ENCODE measurements at places on chromosomes 11 and 22.

- no peak for DNase-seq
These were observed 16.9 kb downstream of the SMIM38 start for GRCh38 chr11:69172674-69173073.

DNA sequence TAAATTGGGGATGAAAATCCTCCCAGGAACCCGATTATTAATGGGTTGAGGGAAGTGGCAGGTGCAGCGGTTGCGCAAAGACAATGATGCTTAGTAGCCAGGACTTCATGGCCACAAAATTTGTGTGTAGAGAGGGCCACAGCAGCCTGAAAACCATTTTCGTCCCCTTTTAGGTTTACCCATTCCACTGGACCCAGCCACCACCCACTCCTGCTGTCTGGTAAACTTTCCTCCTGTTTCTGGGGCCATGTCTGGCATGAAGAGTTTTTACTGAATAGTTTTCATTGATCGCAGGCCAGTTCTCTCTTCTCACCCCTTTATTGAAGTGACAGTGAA lies 69.5 kb upstream of the SYT13 start:
- no peak for DNase-seq

DNA sequence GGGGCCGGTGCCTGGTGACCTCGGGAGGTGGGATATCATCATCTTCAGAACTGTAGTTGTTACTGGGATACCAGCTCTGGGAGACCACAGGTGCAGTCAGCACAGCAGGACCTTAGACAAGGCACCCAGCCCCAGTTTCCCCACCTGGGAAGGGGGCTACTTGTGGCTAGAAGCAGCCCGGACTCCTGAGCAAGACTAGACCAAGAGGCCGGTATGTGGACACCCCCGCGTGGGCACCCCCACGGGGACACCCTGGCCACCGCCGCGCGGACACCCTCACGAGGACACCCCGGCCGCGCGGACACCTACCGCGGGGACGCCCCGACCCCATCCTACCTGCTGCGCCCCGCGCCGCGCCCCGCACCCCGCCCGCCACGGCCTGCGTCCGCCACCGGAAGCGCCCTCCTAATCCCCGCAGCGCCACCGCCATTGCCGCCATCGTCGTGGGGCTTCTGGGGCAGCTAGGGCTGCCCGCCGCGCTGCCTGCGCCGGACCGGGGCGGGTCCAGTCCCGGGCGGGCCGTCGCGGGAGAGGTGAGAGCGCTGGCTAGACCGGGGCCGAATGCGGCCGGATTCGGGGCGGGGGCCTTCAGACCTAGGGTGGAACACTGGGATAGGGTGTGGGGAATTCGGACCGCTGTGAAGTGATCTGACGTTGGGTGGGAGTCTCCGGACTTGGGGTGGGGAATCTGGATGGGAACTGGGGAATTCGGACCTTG lies at the start of the genes COMT and TXNRD2:
Gene COMT, plus strand, starts transcription at position 408 of the 718 bp plus-strand sequence. CDS start 20,755 bp downstream, outside the sequence.
Gene TXNRD2, minus strand, starts transcription at position 454 of the 718 bp plus-strand sequence. Its CDS starts 15 bp downstream, at position 439.
- peak; percentile 88 for DNase-seq

- DNase-seq, result no peak
These were observed 49.2 kb downstream of the CD6 start for GRCh38 chr11:61020551-61021235.

GRCh38 chr22:32862936-32863661 lies 61.6 kb downstream of the TIMP3 start:
- no peak for DNase-seq

- no peak for DNase-seq
These were observed 145.7 kb upstream of the ALDH3B2 start for GRCh38 chr11:67820081-67820480.

GRCh38 chr22:33400891-33401290 lies 342.7 kb upstream of the SYN3 start:
- DNase-seq, result no peak

DNA sequence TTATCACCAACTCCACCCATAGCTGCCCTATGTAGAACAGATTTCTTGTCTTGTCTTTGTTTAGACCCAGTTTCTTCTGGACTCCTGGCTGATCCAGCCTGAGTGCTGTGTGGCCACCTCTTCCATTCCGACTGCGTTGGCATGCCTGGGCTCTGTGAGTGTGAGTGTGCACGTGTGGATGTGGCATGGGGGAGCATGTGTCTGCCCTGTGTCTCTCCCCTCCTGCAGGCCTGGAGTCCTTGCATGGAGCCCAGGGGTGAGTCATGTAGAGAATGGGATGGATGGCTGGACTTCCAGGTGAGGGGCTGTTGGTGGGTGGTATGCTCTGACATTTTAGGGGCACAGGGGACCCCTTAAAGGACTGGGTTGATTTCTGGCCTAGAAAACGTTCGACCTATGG lies 194.7 kb downstream of the GRIK4 start:
- DNase-seq, result no peak

DNA sequence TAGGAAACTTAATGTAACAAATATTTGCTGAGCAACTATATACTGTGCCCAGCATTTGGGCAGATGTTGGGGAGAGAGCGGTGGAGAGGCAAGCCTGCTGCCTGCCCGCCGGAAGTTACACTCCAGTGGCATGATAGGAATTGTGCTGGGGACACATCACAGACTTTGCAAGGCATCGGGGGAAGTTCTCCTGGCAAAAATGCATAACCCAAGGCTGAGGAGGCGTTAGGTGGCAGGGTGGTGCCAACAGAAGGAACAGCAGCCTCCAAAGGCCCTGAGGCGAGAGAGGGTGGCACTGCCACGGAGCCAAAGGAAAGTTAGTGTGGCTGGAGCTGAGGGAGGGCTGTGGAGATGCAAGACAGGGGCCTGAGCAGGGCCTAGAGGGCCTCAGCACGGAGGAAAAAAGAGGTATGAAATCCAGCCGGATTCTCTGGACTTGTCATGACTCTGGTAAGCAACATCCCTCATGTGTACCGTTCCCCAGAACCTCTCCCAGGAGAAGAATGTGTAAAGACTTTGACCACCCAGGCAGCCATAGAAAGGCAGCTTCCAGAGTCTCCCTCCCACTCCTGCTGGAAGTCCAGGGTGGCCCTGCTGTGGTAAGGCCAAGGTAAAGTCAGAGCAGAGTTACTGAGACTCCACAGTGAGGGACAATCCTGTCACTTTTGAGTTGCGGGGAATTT lies 76.1 kb upstream of the RAB1B start:
- peak; percentile 60 for DNase-seq

- DNase-seq, result no peak
These were observed 9.9 kb upstream of the FERMT3 start for GRCh38 chr11:64196626-64197025.

DNA sequence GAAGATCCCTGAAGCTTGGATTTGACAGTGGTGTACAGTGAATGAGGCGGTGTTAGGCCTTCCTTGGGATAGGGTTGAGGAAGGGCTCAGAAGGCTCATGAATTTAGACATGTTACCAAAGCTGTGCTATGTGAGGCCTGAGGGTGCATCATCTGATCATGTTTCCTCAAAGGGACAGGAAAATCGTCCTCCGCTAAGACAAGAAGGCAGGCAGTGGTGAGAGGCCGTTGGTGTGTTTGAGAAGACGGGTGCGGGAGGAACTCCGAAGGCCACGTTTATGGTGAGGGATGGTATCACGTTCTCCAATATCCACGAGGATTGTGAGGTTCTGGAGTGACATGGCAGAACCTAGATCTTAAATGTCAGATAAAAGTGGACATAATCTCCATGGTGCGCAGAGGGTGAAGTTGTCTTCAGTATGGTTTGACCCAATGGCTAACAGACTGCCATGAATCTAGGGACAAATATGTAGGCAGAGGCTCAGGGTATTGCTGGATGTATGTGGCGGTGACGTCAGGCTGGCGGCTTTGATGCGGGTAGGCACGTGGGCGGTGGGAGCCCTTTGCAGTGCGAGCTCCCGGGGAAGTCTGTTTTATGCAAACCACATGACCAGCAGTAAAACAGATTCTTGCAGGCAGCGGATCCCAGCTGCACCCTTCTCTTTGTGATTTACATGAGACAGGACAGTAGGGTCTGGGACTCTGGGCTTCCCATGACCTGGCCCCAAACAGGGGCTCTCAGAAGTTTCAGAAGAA lies 242.3 kb upstream of the B3GAT1 start:
- DNase-seq, result peak; percentile 30

- DNase-seq, result no peak
These were observed 6.2 kb upstream of the ZNF280A start for GRCh38 chr22:22526125-22526912.

- no peak for DNase-seq
These were observed 259.7 kb upstream of the PLET1 start for GRCh38 chr11:112520354-112520753.

GRCh38 chr22:22882033-22882717 lies 5.4 kb upstream of the IGLL5 start:
- DNase-seq, result no peak

GRCh38 chr22:34111210-34111824 lies 191.0 kb upstream of the LARGE1 start:
- DNase-seq, result no peak

DNA sequence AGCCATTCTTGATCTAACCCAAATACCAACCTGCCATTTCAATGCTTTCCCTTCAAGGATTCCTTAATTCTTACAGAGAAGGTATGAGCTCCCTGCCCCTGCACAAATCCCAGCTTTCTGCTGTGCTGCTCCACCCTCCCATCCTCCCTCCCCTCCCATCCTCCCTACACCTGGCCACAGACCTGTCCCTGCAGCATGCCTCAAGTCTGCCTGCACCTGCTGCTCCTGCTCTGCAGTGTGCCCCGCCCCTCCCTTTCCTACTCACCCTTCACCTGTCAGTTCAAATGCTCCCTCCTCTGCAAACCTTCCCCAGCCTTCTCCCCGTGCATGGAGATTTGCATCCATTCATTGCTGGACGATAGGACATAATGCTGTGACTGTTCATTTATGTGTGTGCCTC lies 139.9 kb upstream of the NARS2 start:
- DNase-seq, result peak; percentile 29

DNA sequence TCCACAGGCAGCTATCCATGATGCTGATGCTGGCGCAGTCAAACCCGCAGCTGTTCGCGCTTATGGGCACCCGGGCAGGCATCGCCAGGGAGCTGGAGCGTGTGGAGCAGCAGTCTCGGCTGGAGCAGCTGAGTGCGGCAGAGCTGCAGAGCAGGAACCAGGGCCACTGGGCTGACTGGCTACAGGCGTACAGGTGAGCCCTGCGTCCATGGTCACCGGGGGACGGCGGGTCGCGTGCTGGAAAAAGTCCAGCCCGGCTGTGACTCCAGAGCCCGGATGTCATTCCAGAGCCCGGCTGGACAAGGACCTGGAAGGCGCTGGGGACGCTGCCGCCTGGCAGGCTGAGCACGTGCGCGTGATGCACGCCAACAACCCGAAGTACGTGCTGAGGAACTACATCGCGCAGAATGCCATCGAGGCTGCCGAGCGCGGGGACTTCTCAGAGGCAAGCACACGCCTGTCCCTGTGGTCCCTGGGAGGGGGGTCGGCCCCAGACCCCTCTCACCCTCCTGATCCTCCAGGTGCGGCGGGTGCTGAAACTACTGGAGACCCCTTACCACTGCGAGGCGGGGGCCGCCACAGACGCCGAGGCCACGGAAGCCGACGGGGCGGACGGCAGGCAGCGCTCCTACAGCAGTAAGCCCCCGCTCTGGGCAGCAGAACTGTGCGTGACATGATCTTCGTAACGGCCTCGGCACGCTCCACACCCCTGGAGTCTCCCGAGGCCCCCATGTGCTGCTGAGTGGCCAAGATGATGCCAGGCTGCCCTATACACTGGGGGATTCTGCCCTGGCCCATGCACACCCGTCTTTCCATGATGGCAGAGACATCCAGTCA lies 16.1 kb downstream of the SELENOO start:
- no peak for DNase-seq

- DNase-seq, result no peak
These were observed 2.2 kb downstream of the SUSD2 start for GRCh38 chr22:24183321-24184031.

GRCh38 chr11:69024509-69024908 lies 11.5 kb upstream of the MRGPRF start:
- DNase-seq, result no peak

- peak; percentile 48 for DNase-seq
These were observed 1.7 kb downstream of the FCHSD2 start for GRCh38 chr11:73140213-73141030.

DNA sequence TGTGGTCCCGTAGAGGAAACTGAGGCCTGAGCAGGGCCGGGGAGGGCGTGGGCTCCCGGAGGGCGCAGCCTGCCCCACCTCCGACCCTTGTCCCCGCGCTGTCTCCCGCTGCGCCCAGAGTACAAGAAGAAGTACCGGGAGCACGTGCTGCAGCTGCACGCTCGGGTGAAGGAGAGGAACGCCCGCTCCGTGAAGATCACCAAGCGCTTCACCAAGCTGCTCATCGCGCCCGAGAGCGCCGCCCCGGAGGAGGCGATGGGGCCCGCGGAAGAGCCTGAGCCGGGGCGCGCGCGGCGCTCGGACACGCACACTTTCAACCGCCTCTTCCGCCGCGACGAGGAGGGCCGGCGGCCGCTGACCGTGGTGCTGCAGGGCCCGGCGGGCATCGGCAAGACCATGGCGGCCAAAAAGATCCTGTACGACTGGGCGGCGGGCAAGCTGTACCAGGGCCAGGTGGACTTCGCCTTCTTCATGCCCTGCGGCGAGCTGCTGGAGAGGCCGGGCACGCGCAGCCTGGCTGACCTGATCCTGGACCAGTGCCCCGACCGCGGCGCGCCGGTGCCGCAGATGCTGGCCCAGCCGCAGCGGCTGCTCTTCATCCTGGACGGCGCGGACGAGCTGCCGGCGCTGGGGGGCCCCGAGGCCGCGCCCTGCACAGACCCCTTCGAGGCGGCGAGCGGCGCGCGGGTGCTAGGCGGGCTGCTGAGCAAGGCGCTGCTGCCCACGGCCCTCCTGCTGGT lies 1.9 kb downstream of the NLRP6 start:
- peak; percentile 47 for DNase-seq

DNA sequence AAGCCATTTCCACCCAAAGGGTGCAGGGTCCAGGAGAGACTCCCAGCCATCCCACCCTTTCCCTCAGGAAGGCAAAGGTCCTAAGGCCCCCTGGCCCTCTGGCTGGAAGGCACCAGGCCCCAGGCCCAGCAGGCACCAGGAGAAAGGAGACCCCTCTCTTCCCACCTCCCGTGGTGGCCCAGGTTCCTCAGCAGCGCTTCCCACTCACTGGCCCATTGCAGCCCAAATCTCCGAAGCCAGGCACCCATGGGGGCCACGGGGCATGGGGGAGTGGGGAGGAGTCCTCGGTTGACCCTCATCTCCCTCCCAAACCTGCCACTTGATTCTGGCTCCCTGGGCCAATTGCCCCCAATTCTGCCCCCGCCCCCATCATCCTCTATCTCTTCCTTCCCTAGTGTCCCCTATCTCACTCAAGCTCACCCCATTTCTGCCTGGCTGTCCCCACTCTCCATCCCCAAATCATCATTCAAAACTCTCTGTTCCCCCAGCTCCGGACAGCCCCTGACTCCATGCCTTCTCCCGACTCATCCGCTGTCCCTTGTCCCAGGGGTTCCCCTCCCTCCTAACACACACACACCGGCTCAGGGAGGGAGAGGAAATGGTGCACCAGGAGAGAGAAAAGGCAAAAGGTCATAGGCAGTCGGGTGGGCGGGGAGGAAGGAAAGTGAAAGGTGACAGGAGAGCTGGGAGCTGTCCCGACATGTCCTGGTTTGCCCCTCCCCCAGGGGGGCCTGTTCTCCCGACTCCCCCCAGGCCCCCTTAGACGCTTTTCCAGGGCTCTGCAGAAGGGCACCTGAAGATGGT lies 1.2 kb downstream of the LIF start:
- DNase-seq, result peak; percentile 40

All from Caco-2 (cell line).